GM13976 (cell line): ENCODE measurements at places on chromosomes 1 and 21.
A peak's percentile ranks its signal among the peaks of the same experiment; 100 is the strongest.

- no peak for DNase-seq
Observed at GRCh38 chr1:205703072-205703471, 22.8 kb upstream of the SLC45A3 start.

DNA sequence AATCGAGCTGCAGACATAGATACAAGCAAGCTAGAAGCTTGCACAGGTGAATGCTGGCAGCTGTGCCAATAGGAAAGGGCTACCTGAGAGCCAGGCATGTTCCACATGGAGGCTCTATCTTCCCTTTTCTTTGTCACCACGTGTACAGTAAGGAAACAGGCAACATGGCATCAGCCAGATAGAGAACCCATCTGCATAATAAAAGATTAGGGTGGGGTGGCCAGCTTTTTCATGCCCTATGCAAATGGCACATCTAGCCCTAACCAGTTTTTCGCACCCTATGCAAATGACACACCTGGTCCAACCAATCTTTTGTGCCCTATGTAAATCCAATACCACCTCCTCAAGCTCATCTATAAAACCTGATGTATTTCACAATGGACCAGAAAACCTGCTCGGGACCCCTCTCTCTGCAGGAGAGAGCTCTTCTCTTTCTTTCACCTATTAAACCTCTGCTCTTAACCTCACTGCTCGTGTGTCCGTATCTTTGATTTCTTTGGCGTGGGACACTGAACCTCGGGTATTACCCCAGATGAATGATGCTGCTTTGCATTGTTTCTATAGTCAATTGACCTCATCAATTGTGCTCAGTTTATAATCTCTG is 93.9 kb downstream of the SLC30A10 start:
- DNase-seq, result no peak

GRCh38 chr1:105294838-105295237 is 1545.1 kb downstream of the AMY1C start:
- DNase-seq, result no peak

DNA sequence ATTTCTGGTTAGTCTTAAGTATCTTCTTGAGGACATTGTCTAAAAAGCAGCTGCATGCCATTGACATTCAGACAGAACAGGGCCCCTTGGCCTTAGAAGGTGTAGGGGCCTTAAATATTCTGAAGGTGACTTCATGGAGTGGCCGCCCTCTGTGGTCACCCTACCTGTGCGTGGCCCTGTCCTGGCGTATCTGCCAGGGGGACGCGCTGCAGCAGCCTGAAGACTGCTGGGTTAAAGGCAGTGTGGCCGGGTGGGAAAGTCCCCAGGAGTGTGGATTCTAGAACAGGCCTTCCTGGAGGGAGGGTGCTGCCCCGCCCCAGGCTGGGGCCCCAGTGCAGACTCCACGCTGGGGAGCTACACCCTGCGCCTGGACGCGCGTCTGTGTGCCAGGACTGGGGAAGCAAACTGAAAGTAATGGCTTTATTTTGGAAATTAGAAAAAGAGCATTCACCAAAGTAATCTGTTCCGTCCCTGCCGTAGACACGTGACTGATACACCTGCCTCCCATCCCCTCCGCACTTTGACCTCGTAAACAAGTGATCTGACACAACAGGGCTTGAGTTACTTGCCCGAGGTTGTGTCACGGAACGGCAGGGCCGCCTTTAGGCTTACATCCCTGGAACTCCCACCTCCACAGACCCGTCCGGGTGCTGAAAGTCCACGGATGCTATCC is 1.8 kb downstream of the AGPAT3 start:
- DNase-seq, result peak; percentile 84

DNA sequence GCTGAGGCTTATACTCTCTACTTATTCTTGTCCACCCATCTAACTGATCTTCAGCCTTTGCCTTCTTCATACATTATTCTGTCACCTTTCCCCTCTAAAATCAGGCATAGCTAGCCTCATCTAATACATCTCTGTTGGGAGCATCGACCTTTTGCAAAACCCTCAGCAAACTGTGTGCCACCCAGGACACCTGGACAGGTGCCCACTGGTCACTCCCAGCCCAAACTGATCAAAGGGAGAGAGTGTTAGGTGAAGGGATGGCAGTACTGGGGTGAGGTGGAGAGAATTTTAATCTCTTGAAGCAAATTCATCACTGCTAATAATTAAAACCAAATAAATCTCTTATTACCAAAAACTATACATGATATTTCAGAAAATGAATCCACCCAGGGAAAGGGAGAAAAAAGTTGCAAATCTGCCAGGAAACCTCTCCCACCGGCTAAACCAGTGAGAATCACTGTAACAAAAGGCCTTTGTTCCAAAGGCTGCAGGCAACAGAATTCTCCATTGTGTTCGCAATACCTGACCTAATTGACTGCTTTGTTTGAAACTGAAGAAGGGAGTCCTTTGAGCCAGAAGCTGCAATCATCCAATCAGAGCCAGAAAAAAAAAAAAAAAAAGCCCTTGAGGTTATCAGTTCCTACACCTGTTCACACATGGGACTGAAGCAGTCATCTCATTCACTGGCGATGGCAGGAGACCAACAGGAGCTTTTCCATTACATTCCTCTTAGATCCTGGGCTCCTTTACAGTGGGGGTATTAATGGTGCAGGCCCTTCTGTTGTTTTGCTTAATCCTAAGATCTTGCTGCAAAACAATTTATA is 172.6 kb downstream of the APP start:
- DNase-seq, result no peak

DNA sequence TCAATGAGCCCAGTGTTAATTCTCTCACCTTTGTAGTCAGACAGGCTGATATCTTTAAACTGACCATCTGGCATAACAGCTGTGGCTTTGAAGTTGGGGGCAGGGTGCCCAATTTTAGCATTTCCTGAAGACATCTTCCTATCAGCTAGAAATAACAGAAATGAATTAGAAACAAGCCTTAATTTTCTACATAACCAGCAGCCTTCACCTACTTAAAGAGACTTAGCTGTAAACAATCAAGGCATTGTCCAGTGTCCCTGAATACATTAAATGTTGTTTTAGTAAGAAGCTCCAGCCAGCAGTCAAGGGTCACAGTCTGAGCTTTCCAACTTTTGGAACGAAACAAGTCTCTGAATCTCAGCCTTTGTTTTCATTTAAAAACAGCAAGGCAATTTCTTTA is 2.8 kb downstream of the PRDX1 start:
- DNase-seq, result no peak

- DNase-seq, result peak; percentile 89
Observed at GRCh38 chr1:25562101-25562927, 18.9 kb downstream of the LDLRAP1 start.

DNA sequence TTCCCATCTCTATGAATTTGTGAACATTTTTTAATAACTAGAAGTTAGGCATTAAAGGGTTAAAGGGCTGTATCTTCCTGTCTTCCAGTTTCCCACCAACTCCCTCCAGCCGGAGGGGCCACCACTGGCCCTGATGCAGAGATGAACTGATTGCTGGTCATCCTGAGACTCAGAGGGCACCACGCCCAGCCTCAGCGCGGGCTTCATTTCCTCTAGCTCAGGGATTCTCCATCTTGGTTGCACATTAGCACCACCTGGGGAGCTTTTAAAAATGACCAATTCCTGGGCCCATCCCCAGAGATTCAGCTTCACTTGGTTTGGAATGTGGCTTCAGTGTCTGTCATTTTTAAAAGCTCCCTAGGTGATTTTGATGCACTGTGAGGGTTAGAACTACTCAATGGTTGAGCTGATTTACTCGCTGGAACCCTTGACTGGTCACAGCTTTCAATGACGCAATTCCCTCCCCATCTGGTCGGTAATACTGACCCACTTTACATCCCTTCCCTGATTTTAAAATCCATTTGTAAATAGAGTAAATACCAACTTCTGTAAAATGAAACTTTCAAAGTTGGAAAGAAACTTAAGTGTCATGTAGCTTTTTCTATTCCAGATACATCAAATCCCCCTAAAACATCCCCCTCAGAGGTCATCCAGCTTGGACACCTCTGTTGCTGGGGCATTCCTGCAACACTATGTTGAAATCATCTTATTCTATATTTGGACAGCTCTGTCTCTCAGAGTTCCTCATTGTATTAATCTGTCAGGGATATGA is 5.1 kb downstream of the NAV1 start:
- no peak for DNase-seq

DNA sequence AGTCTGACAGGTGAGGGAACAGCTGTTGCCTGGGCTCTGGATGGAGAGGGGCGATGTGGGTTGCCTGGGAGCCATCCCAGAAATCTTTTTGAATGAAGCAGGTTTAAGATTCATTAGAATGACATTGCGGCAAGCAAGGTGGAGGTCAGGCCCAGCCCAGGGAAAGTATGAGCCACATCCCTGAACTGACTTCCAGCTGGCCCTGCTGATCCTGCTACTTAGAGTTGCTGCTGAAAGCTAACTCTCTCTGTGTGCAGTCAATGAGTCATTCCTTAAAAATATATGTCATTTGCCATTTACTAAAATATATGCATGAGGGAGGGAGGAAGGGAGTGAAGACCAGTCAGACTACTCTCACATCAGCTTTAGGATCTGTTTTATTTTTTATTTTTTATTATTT is 54.3 kb upstream of the RAB3GAP2 start:
- DNase-seq, result no peak

DNA sequence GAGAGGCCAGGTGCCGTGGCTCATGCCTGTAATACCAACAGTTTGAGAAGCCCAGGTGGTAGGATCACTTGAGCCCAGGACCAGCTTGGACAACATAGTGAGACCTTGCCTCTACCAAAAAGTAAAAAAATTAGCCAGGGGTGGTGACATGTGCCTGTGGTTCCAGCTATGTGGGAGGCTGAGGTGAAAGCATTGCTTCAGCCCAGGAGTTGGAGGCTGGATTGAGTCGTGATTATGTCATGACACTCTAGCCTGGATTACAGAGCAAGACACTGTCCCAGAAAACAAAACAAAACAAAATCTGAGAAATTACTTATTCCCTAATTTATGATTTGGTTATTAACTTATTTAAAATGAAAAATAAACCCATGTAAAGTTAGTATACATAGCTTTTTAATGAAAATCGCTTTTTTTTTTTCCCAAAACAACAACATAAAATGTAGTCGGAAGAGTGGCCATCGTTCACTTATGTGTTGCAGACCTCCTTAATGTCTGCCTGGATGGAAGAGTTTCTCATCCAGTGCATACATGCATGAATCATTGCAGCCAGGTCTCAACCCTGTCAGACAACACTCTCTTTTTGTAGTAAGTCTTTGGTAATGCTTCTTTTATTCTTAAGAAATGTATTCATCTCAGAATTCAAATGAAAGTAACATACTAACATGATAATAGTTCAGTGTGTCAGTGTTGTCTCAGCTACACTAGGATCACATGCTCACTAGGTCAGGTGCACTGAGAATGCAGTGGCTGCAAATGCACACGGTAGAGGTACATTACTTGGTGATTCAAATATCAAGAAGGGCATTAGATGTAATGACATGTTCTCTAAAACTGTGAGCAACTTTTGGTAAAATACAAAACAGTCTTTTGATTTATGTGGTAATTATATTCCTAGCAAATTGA is 28.0 kb downstream of the ITSN1 start:
- no peak for DNase-seq

DNA sequence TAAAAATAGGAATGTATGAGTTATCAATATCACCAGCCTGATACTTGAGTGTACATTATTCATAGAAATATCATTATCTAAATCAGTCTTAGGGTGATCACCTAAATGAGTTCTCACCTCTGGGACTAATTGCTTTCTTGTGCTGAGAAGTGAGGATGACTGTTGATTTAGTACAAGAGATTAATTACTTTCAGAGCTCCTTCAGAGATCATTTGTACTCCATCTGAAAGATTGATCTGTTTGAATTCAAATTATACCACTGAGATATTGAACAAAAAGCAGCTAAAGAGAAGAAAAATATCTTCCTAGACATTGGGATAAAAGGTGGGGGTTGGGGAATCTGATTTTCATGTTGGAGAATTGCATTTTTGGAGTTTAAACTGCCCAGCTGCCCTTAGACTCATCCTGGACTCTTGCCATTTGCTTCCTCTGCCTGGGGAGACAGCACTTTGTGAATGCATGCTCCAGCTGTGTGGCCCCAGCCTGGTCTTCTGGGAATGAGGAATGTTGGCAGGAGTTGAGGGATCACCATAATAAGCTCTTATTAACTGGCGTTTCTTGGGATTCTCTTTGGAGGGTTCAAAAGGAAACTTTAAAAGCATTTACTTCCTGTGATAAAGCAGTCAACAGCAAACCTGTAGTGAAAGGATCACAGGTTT is 19.7 kb upstream of the PGBD2 start:
- DNase-seq, result no peak

DNA sequence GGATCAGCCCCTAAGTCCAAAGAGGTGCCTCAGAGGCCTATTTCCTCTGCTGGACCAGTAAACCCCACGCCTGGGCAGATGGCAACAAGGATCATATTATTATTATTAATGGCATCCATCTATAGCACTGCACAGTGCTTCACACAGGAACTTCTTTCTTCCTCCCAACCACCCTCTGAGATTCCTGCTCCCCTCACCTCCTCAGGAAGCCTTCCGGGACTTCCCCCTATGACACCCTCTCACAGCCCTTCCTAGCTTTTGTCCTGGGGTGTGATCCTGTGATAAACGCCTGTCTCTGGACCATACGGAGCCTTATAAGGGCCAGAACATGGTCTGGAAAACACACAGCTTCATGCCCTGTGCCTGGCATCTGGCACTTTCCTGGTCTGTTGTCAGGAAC is 3.2 kb downstream of the FBXO2 start:
- DNase-seq, result no peak

DNA sequence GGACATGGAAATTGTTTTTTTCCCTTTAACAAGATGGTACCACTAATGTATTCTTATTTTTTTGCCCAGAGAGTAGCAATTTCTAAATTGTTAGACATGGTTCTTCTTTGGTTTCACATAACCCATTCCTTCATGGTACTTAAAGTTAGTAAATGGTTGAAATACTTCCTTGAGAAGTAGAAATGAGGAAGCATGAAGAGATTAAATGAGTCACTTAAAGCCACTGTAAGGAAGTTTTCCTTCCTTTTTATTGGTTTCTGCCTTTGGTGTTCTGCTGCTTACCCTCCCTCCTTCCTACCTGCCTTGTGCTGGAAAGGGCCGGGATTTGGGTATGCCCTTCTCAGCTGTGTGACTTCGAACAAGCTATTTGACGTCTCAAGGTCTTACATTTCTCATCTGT is 101.0 kb downstream of the KIF26B start:
- DNase-seq, result no peak

- DNase-seq, result no peak
Observed at GRCh38 chr1:237568955-237569354, 321.8 kb downstream of the ZP4 start.

- DNase-seq, result no peak
Observed at GRCh38 chr1:246199086-246199645, 307.9 kb downstream of the SMYD3 start.

- DNase-seq, result peak; percentile 73
Observed at GRCh38 chr1:67149179-67149770, 14.5 kb upstream of the C1orf141 start.

- peak; percentile 10 for DNase-seq
Observed at GRCh38 chr1:204475656-204476432, 18.8 kb downstream of the PIK3C2B start.

- DNase-seq, result no peak
Observed at GRCh38 chr21:46048926-46049889, 48.7 kb upstream of the COL6A2 start.

DNA sequence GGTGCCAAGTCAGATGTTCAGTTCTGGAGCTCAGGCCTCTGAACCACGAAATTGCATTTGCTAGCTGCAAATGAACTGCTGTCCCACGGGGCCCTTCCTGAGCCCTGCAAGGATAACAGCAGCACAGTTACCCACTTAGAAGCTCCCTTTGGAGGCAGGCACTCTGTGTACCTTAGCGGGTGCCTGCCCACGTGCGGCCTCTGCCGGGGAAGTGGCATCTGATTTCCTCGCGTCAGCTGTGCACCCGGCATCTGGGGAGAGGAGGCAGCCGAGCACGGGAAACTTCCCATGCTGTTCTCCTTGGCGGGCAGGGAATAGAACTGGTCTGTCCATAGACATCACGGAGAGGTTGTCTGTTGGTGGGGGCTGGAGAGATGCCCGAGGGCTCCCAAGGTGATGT is 148.0 kb upstream of the C1orf174 start:
- DNase-seq, result no peak
